LoVo (cell line): ENCODE measurements at places on chromosomes 11 and 22.

GRCh38 chr22:22201185-22201929 is 43.2 kb upstream of the VPREB1 start:
- DNase-seq = peak; percentile 36

DNA sequence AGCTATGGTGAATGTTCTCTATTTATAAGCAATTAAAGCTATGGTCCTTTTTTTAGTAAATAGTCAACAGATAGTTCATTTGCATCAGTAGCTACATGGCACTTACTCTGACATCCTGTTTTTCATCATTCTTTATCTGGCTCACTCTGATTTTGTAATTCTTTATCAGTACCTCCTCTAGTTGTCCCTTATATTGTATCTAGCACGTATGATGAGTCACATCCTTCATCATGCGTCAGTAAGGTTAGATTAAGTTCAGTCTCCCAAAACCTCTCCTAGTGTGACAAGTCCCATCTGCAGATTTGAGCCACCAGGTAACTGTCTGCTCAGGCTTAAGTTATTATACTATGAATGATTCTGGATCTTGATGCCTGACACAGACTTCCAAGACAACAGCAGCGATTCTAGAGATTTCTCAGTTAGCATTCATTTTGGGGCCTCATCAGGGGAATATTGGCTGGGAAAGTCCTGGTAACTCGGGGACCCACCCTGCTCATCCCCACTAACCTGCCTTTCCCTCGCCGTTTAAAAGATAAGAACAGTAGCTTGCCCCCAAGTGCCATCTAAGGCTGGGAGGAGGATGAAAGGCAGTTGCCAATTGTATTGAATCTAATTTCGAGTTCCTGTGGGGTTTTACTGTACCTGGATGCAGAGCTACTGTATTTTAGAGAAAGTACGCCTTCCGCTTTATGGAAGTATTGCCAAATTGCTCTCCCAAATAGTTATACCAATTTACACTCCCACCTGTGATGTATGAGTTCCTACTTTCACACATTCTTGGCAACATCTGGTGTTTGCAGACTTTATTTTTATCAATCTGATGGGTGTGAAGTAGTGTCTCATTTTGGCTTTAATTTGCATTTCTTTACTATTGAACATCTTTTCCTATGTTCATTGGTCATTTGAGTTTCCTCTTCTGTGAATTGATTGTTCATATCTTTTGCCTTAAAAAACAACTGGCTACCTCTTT is 55.9 kb downstream of the ZC3H12C start:
- DNase-seq = no peak

- DNase-seq = no peak
Observed at GRCh38 chr22:44012162-44012561, 11.9 kb upstream of the PARVB start.

GRCh38 chr11:78784321-78785061 is 209.8 kb upstream of the NARS2 start:
- DNase-seq = no peak

DNA sequence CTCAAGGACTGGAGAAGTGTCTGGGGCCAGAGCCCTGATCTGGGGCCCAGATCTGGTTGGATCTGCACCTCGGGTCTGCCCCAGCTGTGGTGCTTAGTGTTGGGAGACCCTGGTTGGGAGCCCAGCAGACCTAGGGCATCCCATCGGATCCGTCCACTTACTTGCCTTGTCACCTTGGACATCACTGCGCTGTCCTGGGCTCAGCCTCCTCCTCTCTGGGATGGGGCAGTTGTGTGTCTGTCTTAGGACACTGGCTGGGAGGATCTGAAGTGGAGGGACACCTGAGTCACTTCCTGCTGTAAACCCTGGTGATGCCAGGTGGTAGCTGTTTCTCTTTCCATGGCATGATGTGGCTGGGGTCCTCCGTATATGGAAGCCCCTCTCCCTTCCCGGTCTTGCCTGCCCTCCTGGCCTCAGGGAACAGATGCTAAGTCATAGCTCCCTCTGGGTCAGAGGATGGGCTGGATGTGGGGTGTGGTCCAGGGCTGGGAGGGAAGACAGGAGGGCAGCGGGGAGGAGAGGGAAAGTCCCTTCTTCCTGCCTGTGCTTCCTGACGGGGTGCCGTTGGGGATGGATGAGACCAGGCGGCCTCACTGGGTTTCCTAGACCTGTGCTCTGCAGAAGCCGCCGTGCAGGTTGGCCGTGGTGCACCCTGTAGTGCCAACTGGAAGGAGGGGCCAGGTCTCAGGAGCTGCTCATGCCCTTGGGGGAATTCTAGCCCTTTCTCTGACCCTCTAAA is 12.1 kb upstream of the OMP start:
- DNase-seq = no peak

- DNase-seq = no peak
Observed at GRCh38 chr11:74019104-74019738, 10.3 kb upstream of the UCP3 start.

DNA sequence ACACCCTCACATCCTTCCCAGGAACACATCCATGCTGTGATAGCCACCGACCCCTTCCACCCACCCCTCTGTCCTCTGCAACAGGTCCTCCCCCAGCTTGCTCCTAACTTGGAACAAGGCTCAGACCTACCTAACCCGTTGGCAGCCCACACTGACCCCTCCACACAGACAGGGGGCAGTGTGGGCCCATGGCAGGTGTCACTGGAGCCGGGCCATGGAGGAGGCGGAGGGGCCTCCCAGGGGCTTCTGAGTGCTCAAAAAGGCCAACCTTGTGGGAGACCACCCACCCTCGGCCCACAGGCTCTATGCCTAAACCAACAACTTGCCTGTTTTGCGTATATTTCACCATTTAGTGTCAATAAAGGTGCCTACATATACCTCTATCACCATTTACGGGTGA is 57.0 kb downstream of the CERK start:
- no peak for DNase-seq

DNA sequence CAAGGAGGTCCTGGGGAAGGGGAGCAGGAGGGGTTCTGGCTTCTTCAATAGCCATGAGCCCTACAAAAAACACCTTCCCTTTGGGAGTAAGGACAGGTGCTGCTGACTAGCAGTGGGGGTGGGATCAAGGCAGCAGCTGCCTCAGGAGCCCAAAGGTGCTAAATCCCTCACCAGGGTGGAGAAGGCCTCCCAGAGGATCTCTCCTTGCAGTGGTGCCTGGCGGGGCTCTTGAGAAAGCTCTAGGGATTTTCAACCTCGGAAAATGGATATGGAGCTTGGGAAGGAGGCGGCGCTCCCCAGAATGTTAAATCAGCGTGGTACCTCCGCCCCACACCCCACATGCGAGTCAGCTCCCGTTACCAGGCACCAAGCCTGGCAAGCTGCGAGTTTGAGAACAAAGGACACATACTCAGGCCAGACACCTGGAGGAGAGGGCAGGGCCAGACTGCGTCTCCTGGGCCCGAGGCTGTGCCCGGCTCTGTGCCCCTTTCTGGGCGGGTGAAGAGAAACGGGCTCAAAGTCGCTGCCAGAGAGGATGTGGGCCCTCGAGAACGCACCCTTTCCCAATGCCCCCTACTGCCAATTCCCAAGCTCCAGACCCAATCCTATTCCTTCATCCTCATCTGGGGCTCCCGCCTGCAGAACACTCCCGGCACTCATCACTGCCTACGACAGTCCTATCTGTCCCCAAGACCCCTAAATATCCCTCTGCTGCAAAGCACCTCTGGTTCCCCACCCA is 139.0 kb downstream of the BRD1 start:
- DNase-seq = no peak

DNA sequence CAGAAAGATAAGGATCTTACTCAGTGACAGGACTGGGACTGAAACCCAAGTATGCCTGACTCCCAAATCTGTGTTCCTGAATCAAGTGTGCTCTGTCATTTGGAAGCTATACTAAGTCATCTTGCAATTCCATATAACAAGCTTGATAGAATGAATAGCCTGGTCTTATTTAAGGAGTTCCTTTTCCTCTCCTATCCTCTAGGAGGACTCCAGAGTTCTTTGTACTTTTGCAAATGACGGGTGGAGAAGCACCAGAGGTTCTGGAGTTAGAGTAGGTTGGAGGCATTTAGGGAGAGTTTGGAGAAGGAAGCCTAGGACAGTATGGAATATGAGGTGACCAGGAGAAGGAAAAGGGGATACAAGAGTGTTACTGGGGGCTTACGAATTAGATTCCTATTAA is 92.9 kb upstream of the RCN1 start:
- no peak for DNase-seq

DNA sequence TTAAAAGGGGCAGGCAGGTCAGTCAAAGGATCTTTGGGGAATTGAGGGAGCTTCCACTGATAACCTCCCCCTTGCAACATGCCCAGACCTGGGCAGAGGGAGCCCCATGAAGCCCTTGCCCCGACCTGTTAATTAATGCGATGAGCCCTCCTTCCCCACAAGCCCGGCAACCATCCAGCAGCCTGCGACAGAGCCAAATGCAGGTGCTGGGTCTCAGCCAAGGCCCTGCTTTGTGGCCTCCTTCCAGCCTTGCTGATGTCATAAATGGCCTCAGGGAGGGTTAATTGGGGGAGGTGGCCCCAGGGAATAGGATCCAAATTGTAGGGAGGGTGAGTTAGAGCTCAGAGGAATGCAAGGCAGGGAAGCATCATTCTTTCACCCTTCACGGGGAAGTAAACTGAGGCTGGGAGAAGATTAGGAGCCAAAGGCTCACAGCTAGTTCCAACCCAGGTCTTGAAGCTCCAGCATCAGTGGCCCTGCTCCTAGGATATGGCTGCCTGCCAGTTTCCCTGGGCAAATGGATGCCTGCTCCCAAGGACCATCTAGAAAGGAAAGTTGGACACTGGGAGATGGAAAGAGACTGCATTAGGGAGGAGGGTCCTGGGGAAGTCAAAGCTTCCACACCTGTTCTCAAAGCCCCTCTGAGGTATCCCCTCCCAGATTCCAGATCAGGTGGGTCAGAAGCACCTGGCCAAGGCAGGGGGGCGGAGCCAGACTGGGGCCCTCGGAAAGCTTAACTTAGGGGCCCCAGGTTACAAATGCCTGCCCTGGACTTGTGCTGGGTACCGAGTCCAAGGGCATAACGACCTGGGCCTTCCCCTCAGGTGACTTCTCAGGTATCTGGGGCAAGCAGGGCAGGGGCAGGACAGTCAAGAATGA is 34.1 kb downstream of the LMO1 start:
- DNase-seq = peak; percentile 45

GRCh38 chr11:1862588-1863351 is 9.9 kb downstream of the LSP1 start:
- DNase-seq = no peak

DNA sequence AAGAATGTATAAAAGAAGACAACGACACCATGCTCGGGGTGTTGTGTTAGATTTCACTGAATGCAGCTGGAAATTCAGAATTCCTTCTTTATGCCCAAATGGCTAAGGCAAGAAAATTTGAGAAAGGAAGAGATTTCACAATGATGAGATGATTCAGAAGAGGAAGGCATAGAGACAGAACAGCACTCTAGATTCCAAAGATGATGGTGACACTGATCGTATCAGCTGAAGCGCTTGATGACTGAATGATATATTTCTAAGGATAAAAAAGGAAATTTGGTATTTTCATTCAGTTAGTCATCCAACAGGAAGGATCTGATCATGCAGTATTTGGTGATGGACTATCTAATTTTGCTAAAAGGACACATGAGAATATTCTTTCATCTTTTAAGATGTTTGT is 189.2 kb downstream of the EFCAB6 start:
- no peak for DNase-seq

GRCh38 chr11:96112192-96113128 is 188.6 kb upstream of the MTMR2 start:
- no peak for DNase-seq

- no peak for DNase-seq
Observed at GRCh38 chr22:38882972-38883622, 11.1 kb upstream of the CBX6 start.

- DNase-seq = no peak
Observed at GRCh38 chr11:60942970-60943565, 8.9 kb downstream of the SLC15A3 start.

DNA sequence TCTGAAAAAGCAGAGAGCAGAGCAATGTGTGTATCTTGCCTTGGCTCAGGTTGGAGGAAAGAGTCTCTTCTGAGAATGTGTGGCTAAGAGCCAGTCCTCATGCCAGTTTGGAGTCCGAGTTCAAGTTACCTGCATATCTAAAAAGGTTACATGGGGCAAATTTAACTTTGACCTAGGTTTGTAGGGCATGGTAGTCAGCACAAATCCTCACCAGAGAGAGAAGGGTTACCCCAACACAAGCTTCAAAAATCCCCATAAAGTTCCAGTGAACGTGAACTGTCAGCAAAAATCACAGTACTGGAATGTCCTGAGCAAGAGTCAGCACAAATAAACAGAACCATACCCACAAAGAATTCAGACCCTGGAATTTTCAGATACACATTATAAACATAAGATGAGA is 13.8 kb downstream of the SDHD start:
- no peak for DNase-seq

DNA sequence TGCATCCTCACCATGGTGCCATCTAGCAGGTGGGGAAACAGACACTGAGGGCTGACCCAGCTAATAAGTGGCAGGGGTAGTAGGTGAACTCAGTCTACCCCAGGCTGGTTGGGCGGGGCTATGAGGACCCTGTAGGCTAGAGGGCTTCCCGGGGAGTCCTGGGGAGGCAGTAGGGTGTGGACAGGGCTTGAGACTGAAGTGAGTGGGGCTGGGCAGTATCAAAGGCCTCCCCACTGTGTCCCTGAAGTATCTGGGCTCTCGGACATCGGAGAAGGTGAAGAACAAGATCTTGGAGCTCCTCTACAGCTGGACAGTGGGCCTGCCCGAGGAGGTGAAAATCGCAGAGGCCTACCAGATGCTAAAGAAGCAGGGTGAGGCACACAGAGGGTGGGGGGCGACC is 11.4 kb downstream of the GGA1 start:
- no peak for DNase-seq

- no peak for DNase-seq
Observed at GRCh38 chr11:14969901-14970323, 2.2 kb downstream of the CALCA start.

DNA sequence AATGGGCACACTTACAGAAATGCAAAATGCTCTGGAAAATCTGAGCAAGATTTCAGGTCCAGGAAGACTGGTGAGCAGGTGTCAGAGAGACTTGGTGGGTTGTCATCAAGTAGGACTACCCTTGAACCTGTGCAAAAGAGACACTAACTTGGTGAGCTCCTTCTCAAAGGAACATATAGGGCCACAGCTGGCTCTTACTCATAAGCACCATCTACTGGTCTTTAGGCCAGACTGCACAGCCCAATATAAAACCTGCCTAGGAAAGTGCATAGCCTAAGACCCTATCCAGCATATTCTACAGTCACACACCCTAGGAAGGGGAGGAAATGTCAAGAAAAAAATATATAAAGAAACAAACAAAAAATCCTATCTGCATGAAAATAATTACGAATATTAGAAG is 18.2 kb upstream of the OR10W1 start:
- peak; percentile 47 for DNase-seq

GRCh38 chr22:37184816-37185541 is 3.1 kb downstream of the C1QTNF6 start:
- DNase-seq = no peak

GRCh38 chr22:46783721-46784120 is 21.3 kb downstream of the TBC1D22A start:
- DNase-seq = no peak

GRCh38 chr22:22558972-22559603 is at the start of gene PRAME:
TSS of gene PRAME (minus strand) at chr22:22559265. CDS start at chr22:22556832, 2,433 bp downstream.
- DNase-seq = peak; percentile 67
